ENCODE measurements at places on chromosomes 12 and 14.

DNA sequence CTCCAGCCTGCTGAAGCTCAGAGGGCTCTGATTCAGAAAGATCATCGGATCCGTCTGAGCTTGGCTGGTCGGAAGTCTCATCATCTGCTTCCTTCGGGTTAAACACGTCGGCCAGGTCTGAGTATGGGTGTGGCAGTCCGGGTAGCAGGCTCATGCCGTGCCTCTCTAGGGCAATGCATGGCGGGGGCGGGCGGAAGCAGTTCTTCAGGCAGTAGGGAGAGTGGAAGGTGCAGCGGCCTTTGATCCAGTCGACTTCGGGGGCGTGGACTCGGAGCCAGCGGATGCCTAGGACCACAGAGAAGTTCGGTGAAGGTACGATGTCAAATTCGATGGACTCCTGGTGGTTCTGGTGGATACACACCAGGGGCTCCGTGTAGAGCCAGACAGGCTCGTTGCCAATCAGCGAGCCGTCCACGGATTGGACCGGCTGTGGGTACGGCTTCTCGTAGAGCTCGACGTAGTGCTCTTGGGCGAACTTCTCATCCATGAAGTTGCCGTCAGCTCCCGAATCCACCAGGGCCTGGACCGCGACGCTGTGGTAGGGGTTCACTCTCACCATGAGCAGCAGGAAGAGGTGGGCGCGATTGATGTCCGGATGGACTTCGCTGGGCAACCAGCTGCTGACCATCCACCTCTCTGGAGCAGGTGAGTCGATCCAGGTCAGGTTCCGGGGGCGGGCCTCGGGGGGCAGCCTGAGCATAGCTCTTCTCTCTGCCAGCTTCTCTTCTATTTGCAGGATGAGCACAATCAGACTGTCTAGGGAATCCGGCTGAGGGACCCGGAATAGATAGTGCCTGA lies 20.3 kb downstream of the RTL1 start:
- no peak for DNase-seq

DNA sequence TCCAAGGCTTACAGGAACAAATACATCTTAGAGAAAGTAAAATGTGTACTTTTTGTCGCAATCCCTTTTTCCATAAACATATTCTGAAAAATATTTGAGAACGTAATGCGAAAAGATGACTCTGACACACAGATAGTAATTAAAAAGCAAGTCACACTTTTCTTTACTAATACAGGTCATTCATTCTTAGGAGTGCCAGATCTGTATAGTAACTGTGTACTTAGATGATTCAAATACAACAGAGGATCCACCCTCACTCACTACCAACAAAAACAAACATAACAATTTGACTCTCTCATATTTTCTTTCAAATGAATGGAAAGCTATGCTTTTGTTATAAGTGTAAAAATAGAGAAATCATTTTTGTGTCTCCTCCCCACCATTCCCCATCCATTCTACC lies 795.4 kb downstream of the SLC6A15 start:
- no peak for DNase-seq

DNA sequence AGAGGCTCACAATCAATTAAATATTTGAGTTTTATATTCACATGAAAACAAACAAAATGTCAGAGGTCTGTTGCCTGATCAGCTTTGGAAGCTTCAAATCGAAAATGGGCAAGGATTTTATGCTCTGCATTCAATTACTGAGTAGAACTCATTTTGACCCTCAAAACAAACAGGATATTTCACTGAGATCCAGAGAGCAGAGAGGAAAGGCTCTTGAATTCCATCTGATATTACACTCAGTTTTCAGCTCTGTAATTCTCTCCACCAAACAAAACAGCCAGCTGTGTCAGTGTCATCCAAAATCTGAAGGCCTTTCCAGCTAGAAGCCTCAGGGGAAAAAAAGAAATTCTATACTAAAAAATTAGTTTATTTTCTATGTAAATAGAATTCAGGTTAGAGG lies 128.6 kb upstream of the FLRT2 start:
- no peak for DNase-seq

DNA sequence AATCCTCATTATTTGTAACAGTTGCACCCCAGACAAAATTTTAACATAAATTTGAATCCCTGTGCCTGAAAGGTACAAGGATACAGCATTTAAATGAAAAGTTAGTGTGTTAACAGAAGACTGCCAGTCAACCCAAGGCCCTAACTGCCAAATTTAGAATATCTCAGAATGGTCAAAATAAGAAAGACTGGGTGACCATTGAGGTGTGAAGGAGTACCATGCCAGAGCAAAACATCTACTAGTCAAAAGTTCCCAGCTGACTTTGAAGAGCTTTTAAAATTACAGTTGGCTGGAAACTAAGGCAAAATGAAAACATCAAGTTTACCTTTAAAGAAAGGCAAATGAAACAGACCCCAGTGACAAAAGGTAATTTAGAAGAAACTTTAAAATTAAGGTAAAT lies 18.4 kb downstream of the SAV1 start:
- no peak for DNase-seq

DNA sequence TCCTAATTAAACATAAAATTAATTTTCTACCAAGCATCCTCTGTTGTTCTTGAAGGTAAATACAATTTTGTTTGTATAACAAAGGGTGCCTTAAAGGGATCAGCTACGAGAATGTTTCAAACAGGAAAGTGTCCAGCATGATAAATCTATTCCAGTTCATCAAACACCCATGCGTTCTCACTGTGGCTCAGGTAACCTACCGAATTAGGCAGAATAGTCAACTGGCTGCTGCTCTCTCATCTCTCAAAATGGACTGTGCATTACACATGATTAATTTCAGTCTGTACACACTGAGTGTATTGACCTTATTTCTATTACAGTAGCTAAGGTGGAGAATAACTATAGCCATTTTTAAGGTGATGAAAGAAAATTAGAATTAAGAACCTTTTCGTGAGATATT lies 127.5 kb upstream of the RMST start:
- DNase-seq = no peak

DNA sequence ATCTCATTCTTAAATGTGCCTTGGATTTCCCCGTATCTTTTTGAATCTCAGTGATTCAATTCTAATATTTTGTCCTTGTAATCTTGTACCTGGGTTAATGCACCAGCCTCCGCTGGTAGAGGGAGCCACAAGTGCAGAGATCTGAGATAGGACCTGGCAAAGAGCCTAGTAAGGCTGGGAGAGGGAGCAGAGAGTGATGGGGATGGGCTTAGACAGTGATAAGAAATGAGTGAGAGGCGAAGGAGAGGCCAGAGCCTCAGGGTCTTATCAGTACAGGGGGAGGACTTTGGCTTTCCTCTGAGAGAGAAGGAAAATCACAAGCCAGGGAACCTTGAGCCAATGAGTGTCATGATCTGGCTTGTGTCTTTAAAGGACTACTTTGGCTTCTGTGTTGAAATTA lies 30.5 kb upstream of the LMNTD1 start:
- peak; percentile 15 for DNase-seq

DNA sequence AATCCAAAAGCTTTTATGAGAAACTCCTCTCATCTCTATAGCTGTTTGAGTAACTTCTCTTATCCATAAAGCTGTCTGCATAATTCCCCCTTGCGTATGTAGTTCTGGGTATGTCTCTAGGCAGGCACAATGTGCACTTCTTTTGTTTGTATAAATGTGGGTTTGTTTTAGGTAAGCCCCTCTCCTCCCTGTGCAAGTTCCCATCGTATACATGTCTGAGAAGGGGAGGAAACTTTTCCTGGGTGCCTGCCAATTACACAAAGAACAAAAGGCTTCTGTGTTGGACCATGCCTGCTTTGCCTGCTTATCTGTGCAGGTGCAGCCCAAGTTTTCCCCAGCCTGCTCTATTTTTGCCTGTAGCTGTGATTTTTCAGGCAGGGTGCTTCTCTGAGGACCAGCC lies 96.7 kb downstream of the CCER1 start:
- no peak for DNase-seq

GRCh38 chr12:90543374-90543773 lies 411.6 kb downstream of the CCER1 start:
- no peak for DNase-seq

- no peak for DNase-seq
These were observed 194.6 kb upstream of the KRR1 start for GRCh38 chr12:75705749-75706711.

- no peak for DNase-seq
These were observed 159.2 kb downstream of the NRXN3 start for GRCh38 chr14:78329371-78329770.

- no peak for DNase-seq
These were observed 123.5 kb downstream of the SLC41A2 start for GRCh38 chr12:104834607-104835006.

GRCh38 chr14:20662968-20663732 lies 21.2 kb upstream of the RNASE4 start:
- DNase-seq = peak; percentile 59

- no peak for DNase-seq
These were observed 201.0 kb downstream of the KTN1 start for GRCh38 chr14:55781046-55781445.

- DNase-seq = no peak
These were observed 69.3 kb downstream of the PRKD1 start for GRCh38 chr14:29858299-29858698.

- DNase-seq = no peak
These were observed 775 bp downstream of the NEMF start for GRCh38 chr14:49851813-49852212.

- no peak for DNase-seq
These were observed 1.7 kb upstream of the HOXC4 start for GRCh38 chr12:54051874-54052437.

- no peak for DNase-seq
These were observed 7.2 kb downstream of the GSKIP start for GRCh38 chr14:96370528-96370927.

DNA sequence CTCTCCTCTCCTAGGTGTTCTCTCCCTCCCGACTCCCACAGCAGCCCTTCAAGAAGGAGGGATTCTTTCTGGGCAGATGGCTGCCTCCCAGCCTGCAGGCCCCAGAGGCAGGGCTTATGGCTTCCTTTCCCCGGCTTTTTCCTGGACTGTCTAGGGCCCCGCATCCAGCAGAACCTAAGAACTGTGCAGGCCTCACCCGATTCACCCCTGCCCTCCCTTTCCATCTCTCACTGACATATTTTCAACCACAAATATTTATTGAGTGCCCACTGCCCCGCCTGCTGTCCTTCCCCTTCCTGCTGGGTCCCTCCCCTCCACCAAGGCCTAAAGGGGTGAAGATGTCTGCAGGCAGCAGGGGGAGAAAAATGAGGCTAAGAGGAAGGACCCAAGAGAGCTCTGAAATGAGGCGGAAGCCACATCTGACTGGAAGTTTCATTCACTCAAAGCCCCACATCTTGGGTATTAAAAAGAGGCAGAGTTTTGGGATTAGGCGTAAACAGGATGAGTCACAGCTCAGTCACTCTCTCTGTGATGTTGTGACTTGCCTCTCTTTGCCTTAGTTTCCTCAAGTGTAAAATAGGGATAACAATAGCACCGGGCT lies 2.9 kb downstream of the SCNN1A start:
- no peak for DNase-seq

DNA sequence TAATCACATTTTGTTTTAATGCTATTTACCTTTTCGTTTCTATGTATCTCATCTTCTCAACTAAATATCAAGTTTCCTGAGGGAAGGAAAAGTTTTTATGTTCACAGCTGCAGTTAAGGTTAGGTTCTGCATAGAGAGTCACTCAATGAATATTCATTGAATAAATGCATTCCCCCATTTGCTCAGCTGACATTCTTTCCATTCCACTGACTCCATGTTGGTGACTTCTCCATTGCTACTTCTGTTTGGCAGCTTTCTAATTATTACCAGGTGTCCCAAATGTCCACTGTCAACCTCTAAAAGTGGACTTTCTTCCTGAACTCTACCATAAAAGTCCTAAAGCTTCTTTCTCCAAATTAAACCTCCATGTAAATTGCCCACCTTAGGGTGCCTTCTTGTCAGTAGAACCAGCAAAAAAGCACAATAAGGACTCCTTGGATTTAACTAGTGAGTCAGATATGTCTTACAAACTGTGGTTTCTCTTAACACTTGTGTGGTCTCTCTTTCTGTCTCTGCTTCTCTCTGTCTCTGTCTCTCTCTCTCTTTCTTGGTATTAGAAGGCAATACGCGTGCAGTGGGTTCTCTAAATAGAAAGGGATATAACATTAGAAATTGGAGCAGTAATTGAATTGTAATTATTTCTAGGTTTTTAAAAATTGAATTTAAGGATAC lies 85.9 kb downstream of the TMEM117 start:
- peak; percentile 42 for DNase-seq

GRCh38 chr12:48907245-48907644 lies 18.0 kb downstream of the FKBP11 start:
- DNase-seq = no peak

DNA sequence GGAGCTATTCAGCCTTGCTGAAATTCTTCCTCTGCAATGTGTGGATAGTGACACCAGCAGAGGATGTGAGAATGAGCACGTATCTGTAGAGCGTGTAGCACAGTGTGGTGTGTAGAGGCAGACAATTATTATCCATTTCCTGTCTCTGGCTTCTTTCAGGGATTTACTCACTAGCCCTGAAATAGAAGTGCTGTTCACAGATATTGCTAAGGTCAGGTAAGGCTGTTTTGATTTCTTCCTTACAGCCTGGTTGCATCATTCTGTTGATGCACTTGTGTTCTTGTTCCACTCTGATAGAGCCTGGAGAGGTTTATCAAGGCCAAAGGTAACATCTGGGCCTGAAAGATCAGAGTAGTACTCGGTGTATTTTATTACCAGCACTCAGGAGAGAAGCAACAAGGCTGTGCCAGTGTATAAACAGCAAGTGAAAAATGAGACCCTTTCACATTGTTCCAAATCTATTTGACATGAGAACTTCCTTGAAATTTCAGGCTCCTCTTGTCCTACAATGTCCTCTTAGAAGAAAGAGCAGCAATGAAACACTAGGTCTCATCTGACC lies 16.7 kb downstream of the ARG2 start:
- no peak for DNase-seq

GRCh38 chr12:116015525-116015924 lies 262.0 kb downstream of the MED13L start:
- DNase-seq = peak; percentile 20

GRCh38 chr14:35333797-35334743 lies 41.9 kb downstream of the PSMA6 start:
- DNase-seq = no peak

- peak; percentile 66 for DNase-seq
These were observed 11.0 kb downstream of the KRT7 start for GRCh38 chr12:52243856-52244614.

DNA sequence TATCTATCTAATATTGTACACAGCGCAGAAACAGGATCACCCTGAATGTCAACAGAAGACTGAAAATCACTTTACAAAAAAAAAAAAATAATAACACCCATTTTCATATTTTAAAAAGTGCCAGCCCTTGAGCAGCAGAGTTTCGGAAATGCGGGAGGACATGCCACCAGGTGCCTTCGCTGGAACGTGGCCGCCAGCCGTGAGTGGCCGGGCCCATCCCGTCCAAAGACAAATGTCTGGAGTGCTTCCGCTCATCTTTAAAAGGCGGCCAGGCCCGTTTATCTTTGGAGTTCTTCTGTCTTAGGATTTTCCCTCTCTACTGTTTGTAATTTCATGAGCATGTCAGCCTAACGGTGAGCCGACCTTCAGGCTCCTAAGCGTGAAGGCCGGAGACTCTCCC lies 43.5 kb downstream of the LRTM2 start:
- no peak for DNase-seq

DNA sequence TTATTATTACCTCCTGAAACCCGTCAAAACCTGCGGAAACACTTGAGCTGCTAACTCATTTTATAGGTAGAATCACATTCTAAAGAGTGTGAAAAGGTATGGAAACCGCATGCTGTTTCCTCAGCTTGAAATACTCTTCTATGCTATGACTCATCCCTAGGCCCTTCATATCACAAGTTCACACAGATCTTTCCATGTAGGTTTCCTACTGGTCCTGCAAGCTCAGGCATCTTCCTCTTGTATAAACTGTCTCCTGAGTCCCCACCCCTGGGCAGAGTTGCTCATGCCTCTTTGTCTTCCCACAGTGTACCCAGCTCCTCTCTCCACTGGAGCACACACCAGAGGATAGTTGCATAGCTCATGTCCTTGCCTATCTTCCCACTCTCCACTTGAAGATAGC lies 84.7 kb downstream of the CMAS start:
- no peak for DNase-seq

Measured in iPS-NIHi11 (cell line).